ENCODE measurements at places on chromosomes 7 and 10.

- DNase-seq = no peak
Observed at GRCh38 chr10:61918140-61918539, 16.6 kb downstream of the ARID5B start.

- no peak for DNase-seq
Observed at GRCh38 chr10:51397695-51398094, 301.7 kb downstream of the CSTF2T start.

- no peak for DNase-seq
Observed at GRCh38 chr7:3338161-3338560, 37.1 kb downstream of the SDK1 start.

DNA sequence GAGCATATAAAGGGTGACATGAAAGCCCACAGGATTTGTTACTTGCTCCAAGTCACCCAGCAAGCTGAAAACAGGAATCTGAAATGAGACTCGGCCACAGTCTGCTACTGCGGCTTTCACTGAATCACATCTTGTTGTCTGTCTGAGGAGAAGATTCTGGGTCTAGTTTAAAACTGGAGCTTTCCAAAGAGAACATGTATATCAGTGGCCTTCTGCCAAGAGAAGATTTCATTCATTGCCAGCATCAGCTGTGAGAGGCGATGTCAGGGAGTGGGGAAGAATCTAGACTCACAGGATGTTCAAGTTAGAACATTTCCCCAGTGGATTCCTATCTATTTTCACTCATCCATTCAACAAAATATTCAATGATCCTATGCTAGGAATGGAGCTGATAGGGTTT, 122.8 kb downstream of the GALNT17 start:
- no peak for DNase-seq

GRCh38 chr7:74726309-74727101, 47.3 kb upstream of the NCF1 start:
- DNase-seq = no peak

DNA sequence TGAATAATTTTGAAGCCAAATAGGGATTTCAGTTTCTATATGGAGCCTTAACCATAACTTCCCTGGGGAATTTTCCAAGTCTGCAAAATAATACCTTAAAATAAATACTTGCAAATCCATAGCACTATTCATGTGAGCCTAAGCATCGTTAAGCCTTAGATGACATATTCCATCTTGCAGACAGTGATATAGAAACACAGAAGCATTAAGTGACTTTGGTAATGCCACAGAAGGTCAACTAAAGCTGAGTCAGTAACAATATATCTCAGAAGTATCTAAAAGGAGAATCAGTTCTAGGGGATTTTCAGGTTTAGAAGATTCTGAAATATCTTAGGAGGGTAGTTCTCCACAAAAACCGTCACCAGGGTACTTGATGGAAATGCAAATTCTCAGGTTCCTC, 163.4 kb upstream of the COL1A2 start:
- no peak for DNase-seq

GRCh38 chr7:37365405-37365804, 83.3 kb downstream of the ELMO1 start:
- DNase-seq = no peak

DNA sequence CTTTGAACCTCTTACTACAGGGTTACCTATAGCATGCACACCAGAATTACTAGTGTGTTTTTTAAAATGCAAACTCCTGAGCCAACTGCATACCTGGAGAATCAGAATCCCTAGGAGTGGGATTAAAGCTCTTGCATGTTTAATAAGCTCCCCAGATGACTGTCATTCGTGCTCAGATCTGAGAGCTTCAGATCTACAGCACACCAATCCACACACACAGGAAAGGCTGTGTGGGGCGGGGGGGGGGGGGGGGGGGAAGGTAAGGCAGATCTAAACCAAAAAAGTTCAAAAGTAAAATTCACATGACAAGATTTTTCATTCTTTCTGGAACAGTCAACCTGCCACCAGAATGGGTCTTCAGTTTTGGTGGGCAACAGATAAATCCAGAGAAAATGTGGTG, 5.5 kb downstream of the FAM3C start:
- DNase-seq = no peak

DNA sequence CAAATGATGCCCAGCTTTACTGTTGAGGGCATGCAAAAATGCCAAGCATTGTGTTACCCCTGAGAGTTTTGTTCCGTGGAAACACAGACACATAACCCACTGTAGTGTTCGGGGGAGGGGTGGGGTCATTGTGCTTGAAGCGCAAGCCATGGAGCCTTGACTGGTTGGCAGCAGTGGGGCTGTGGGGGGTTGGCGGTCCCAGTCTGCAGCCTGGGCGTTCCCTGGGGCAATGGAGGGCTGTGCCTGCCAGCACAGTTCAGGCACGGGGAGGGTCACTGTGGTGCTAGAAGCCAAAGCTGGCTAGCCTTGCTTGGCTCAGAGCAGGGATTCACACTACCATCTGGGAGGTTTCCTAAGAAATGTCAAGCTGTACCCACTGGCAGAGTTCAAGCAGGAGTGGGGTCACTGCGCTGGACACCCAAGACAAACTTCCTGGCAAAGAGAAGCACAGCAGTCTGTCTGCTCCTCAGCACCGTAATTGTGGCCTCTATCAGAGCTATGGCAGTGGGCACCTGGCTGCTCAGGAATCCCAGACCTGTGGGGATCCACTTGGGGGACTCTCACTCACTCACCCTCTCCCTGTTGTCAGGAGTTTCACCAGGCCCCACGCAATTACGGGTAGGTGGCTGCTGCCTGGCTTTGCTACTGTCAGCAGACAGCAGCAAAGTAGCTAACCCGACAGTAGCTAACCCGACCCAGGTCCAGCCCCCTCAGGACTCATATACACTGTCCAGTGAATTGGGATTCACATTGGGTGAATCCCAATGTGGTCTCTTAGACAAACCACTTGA, 292.4 kb downstream of the ZWINT start:
- no peak for DNase-seq

DNA sequence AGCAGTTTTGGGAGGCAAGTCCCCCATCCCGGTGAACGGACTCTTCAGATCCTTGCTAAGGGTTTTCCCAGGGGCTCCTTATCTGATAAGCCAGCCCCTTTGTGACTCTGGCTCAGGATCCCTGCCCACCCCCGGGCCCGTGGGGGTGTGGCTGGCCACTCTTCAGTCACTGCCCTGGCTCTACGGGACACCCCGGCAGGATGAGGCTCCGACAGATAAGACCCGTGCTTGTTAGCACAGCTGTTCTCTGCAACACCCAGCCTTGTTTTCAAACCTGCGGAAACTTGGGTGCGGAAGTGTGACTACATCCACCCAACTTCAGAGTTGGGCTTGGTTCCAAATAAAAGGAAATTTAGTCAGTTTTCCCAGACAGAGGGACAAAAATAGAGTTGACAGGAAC, 66.7 kb upstream of the PODXL start:
- DNase-seq = no peak

DNA sequence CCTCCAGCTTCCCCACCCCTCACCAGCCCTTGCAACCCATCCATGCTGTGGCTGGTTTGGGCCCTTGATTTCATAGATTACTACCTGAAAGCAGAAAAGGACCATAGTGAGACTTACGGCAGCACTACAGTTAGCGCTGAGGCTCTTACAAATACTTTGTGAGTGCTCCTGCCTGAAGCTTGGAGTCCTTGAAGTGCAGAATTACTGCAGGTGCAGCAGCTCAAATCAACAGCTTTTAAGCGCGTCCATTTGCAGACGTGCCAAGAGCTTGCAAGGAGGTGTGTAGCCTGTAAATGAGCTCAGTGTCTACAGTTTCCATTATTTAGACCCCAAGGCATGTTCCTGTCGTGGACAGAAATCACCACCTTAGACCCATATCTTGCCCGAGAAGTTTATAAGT, 103.0 kb downstream of the CELF2 start:
- DNase-seq = no peak

DNA sequence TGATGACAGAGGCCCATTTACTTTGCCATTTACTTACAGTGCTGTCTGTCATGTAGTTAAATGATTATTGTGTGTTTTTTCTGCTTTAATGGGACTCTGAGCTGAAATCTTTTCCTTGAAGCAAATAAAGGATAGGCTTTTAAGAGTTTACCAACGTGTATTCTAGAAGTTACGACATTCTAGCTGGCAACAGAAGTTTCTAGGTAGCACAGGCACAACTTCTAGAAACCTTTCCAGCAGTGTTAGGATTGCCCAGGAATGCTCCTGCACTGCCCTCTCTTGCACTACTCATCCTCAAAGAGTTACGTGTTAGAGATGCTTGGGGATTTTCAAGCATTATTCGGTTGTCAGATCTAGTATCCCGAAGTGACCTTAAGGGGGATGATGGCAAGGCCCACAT, 42.5 kb upstream of the TMEM236 start:
- DNase-seq = no peak

- no peak for DNase-seq
Observed at GRCh38 chr7:47505312-47506007, 76.5 kb downstream of the TNS3 start.

- no peak for DNase-seq
Observed at GRCh38 chr10:122561212-122561611, 658 bp downstream of the DMBT1 start.

- DNase-seq = no peak
Observed at GRCh38 chr7:73556208-73557107, 1.0 kb downstream of the BCL7B start.

- DNase-seq = no peak
Observed at GRCh38 chr10:69884024-69884367, 82.3 kb downstream of the COL13A1 start.

DNA sequence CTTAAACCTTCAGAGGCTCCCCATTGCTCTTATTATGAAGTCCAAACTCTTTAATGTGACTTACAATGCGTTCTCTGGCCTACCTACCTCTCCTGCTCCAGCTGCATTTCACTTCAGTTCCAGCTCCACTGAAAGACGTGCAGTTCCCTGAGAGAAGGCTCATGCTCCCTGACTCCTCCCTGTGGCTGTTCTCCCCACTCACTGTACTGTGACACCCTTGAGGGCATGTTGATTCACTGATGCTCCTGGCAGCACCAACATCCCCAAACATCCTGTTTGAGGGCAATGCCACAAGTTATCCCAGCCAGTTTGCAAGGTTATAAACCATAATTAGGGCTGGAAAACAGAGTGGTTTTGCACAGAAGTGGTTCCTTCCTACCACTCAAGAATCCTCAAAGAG, 111.2 kb downstream of the LSM5 start:
- no peak for DNase-seq

DNA sequence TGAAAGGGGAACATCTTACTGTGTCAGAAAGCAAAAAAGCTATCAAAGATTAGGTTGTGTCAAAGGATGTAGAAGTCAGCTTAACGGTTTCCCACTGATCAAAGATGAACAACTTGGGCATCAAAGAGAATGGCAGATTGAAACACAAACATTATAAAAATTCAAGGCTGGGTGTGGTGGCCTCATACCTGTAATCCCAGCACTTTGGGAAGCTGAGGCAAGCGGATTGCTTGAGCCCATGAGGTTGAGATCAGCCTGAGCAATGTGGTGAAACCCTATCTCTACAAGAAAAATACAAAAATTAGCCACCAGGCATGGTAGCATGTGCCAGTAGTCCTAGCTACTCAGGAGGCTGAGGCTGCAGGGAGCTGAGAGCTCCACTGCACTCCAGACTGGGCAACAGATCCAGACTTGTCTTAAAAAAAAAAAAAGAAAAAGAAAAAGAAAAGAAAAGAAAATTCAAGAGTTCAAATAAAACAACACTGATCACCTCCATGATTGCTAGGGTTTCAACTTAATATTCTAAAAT, 34.5 kb downstream of the RTKN2 start:
- no peak for DNase-seq

GRCh38 chr10:86411281-86411841, 44.8 kb upstream of the GRID1 start:
- peak; percentile 65 for DNase-seq

DNA sequence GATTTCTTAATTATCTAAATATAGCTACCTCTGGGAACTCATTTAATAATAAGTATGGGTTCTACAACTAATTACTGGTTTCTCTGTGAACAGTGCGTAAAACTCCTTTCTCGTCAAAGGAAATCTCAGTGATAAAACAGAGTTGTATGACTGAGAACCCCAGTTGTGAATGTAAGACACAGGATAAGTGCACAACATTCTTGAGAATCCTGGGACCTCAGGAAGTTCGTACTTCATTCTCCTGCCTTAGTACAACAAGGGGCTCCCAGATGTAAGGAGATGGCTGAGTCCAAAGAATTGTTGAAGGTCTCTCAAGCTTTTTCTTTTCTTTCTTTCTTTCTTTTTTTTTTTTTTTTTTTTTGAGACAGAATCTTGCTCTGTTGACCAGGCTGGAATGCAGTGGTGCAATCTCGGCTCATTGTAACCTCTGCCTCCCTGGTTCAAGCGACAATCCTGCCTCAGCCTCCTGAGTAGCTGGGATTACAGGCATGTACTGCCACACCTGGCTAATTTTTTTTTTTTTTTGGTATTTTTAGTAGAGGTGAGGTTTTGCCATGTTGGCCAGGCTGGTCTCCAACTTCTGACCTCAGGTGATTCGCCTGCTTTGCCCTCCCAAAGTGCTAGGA, 12.5 kb downstream of the DENND10 start:
- no peak for DNase-seq

DNA sequence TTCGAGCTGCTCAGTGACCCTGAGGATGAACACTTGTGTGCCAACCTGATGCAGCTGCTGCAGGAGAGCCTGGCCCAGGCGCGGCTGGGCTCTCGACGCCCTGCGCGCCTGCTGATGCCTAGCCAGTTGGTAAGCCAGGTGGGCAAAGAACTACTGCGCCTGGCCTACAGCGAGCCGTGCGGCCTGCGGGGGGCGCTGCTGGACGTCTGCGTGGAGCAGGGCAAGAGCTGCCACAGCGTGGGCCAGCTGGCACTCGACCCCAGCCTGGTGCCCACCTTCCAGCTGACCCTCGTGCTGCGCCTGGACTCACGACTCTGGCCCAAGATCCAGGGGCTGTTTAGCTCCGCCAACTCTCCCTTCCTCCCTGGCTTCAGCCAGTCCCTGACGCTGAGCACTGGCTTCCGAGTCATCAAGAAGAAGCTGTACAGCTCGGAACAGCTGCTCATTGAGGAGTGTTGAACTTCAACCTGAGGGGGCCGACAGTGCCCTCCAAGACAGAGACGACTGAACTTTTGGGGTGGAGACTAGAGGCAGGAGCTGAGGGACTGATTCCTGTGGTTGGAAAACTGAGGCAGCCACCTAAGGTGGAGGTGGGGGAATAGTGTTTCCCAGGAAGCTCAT, 1.1 kb downstream of the DDIT4 start:
- peak; percentile 63 for DNase-seq

GRCh38 chr7:71824006-71824760, 588.0 kb downstream of the CALN1 start:
- no peak for DNase-seq

GRCh38 chr7:114173170-114173890, 241.3 kb upstream of the FOXP2 start:
- no peak for DNase-seq

DNA sequence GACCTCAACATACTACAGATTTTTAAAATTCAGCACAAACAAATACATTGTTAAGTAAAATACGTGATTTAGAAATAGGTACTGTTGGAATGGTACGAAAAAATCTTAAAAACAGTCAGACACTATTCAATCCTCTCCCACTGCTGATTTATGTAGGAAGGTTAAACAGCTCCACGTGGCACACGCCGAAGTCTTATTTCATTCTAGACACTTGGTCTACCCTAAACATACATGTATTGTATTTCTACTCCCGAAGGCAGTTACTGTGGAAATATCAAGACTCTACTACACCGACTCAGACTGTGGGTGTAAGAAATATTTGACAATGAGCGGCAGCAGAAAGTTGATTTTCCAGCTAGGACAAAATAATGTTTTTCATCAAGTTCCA, 130.6 kb downstream of the MPP7 start:
- no peak for DNase-seq

- no peak for DNase-seq
Observed at GRCh38 chr10:2980791-2981360, 86.5 kb upstream of the PFKP start.

- DNase-seq = no peak
Observed at GRCh38 chr10:100744987-100745881, at the start of gene PAX2. Gene PAX2, plus strand, starts transcription at chr10:100745582. Its CDS starts 679 bp downstream, at chr10:100746261.

- DNase-seq = no peak
Observed at GRCh38 chr10:1316809-1317143, 260.6 kb downstream of the WDR37 start.

Data from T-helper 1 cell (primary cell).